ENCODE measurements at places on chromosomes 11 and 22.

DNA sequence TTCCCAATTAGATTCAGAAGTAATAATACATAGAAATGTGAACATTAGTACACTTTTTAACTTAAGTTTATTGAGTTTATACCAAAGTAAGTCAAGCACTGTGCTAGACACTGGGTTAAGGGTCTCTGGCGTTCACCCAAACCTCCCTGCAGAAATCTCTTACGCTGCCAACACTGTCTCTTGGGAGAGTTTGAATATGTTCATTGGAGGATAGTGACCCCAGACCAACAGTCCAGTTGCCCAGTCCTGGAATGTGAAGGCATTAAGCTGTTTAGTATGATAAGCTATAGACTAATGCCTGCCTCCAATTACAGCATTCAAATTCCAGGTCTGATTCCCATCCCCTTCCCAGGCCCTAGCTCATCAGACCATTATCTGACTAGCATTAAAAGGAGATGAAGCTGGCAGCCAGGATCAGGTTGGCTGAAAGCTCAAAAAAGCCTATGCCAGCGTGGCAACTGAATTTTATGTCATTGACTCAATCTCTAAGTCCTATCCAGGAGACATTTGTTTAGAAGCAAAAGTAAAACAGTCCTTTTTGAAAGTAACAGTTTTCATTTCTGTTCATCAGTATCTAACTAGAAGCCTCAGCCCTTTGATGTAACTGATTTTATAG, 77.8 kb downstream of the SFI1 start:
- no peak for DNase-seq

- DNase-seq, result no peak
These were observed 34.5 kb downstream of the GNB1L start for GRCh38 chr22:19819911-19820879.

- no peak for DNase-seq
These were observed 47.5 kb downstream of the DSCAML1 start for GRCh38 chr11:117749541-117749910.

- no peak for DNase-seq
These were observed 41.3 kb downstream of the TUB start for GRCh38 chr11:8122173-8122764.

- no peak for DNase-seq
These were observed 21.8 kb upstream of the SLC5A12 start for GRCh38 chr11:26743622-26744021.

DNA sequence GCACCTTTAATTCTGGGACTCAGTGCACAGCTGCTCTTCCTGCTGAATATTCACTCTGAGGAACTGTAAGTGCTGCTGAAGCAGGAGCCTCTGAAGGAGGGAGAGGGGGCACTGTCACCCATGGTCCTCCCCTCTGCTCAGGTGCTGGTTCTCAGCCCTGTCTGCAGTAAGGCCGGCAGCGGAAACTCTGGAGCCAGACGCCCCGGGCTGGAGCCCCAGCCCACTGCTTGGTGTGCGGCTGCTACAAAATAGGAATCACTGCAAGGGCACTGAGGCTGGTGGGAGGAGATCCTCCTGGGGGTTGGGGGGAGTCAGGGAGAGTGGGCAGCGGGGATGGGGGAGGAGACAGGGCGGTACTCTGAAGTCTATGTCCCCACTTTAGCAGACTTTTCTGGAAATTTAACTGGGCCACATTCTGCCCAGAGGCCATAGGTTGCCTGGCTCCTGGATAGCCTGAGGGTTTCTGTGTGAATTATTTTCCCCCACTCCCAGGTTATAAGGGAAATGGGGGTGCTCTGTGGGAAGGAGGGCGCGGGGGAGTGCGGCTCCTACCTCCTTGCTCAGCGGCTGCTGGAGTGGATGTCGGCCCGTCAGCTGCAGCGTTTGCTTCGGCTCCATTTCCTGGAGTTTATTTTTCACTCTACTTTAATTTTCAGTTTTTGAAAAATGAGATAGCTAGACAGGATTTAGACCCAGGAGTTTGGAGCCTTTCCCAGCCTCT, 33.6 kb downstream of the TBC1D22A start:
- no peak for DNase-seq
